ENCODE measurements at places on chromosomes 7 and 10.

DNA sequence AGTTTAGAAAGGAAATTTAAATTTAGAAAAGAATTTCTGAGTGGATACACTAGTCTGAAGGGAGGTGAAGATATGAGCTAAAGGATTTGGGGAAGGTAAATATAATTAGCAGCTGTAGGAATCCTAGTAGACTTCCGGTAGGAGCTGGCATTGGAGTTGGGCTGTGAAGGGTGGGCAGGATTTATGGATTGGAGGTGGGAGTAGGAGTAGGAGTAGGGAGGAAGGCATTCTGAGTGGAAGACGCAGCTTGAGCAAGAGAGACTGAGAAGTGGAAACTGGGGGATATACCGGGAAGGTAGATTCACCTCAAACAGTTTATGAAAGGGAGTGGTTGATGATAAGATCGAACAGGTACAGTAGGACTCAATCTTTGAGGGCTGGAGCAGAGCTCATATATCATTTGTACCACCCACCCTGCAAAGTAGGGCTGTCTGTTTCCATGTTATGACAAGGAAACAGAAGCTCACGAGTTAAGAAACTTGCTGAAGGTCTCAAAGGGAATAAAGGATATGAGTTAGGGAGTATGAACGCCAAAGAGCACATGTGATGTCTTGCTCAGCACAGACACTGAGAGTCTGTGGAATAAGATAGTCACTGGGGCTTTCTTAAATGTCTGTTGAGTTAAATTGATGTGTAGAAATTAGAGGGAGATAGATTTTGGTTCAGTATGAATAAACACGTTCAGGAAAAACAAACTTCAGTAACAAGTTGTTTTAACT lies 81.6 kb downstream of the RPS24 start:
- DNase-seq: no peak

DNA sequence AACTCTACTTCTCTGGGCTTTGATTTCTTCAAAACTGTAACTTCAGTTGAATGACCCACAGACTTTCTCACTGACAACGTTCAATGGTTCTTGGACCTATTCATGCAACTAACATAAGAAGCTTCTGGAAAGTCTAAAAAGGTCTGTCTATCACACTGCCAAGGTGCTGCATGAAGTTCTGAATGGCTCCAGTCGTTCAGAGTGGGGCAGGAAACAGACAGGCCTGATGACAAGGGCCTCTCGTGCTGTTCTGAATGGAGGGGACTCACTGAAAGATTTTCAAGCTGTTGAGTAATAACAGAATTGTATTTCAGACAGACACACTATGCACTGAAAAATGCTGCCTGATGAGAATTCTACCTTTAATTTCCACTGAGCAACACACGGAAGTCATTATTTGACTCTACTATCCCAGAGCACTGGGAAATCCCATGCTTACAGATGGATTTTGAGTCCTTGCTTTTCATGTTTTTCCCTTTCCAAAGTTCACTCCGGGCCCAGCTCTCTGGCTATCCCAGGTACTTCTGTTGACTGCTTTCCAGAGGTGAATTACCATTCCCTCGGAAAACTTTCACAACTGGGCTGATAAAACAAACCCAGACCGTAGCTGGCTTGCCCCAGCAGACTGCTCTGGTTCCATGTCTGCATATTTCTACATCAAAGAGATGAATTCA lies 204.9 kb upstream of the FRMD4A start:
- no peak for DNase-seq

DNA sequence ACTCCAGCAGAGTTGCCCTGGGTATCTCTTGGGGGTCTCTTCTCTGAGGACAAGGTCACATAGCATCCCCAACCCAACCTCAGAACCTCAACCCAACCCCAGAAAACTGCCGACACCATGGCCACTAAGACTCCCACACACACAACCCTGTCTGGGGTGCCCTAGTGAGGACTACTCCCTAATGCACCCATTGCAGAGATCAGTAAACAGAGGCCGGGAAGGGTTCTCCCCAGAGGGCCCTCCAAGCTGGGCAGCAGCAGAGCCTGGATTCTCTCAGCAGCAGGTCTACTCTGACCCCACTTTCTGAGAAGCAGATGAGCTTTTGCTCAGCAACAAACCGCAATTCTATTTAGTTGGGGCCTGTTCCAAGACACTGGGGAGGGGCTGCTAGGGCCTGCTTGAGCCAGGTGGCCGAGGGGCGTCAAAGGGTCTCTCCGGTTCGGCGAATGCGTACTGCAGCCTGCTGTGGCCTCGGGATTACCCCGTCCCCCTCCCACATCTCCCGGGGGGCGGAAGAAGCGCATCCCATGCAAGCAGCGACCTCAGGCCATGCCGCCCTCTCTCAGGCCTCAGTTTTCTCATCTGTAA lies 828 bp downstream of the OGDHL start:
- no peak for DNase-seq

GRCh38 chr10:89648074-89648473 lies 3.0 kb upstream of the PANK1 start:
- DNase-seq: no peak

GRCh38 chr7:66466081-66466600 lies 162.5 kb upstream of the KCTD7 start:
- DNase-seq: no peak

DNA sequence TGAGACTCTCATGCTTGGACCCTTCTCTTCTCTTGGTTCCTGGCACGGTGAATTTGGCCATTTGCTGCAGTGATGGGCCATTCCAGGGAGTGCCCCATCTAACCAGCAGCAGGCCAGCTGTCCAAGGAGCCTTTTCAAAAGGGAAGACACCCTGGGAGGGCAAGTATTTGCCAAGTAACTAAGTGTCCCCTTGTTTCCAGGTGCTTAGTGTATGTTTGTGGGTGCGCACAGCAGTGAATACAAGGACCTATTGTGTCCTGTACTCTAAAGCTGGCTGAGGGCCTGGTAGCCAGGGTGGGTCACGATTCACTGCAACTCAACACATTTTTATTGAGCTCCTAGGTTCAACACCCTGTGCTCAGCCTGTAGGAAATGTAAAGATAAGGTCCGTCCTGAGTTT lies 348.8 kb downstream of the RNLS start:
- no peak for DNase-seq

GRCh38 chr10:63414481-63415260 lies 51.1 kb downstream of the JMJD1C start:
- peak; percentile 49 for DNase-seq

- no peak for DNase-seq
These were observed 7.4 kb downstream of the TMEM248 start for GRCh38 chr7:66928388-66928787.

- DNase-seq: no peak
These were observed 8.1 kb downstream of the PGAM1 start for GRCh38 chr10:97434055-97434454.

DNA sequence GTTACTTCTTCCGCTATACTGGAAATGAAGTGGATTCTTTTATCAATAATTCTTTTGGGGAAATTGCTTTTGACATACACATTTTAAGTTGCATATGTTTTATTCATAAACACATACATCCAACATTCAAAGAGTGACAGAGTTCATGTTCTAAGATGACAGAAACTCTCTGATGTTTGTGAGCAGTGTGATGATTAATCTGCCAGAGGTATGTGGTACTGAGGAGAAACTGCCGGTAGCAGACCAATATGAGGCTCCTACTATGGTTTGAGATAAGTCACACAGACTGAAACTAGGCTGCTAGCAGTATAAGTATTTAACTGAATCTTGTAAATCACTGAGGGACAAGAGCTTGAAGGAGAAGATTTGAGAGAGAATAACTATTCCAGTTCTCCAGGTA lies 524.1 kb upstream of the SEMA3D start:
- no peak for DNase-seq

DNA sequence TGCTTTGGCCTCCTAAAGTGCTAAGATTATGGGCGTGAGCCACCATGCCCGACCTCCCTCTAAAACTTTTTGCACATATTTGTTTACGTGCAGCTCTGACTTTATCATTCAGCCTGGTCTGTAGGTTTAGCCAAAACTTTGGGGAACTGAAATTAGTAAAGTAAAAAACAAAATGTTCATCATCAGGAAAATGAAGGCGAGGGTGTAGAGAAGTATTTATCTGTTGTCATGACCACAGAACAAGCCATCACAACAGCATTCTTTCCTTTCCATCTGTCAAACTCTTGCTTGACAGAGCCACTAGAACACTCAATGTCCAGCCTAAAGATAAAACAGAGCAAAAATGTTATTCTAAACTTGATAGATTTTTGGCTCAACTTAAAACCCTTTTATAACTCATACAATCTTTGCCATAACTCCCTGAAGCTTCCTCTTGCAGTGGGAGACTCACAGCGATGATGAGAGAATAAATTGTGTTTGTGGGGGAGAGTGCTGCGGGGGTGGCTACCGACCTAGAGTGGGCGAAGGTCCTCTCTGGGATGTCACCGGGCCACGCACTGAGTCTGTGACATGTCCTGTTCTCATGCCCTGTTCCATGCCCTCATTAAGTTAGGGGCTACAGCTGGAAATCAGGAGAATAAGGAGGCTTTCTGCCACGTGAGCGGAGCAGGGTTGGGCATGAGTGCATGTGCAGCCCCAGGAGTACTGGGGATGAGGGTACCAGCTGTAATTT lies 58.6 kb upstream of the MKRN1 start:
- DNase-seq: no peak

DNA sequence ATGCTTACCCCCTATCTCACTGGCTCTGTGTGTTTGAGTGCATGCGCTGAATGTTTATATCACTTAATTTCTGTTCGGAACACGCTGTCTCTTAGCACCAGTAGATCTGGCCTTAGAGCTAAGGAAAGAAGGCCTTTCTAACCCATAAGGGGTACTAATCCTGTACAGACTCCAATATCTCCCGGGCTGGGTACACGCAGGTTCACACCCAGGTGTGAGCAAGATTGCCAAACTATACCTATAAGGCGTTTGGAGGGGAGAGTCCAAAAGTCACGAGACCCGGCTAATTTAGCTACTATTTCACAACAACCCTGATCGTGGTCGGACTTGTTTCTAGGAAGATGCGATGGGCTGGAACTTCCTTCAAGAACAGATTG lies 727 bp upstream of the PDSS1 start:
- no peak for DNase-seq

DNA sequence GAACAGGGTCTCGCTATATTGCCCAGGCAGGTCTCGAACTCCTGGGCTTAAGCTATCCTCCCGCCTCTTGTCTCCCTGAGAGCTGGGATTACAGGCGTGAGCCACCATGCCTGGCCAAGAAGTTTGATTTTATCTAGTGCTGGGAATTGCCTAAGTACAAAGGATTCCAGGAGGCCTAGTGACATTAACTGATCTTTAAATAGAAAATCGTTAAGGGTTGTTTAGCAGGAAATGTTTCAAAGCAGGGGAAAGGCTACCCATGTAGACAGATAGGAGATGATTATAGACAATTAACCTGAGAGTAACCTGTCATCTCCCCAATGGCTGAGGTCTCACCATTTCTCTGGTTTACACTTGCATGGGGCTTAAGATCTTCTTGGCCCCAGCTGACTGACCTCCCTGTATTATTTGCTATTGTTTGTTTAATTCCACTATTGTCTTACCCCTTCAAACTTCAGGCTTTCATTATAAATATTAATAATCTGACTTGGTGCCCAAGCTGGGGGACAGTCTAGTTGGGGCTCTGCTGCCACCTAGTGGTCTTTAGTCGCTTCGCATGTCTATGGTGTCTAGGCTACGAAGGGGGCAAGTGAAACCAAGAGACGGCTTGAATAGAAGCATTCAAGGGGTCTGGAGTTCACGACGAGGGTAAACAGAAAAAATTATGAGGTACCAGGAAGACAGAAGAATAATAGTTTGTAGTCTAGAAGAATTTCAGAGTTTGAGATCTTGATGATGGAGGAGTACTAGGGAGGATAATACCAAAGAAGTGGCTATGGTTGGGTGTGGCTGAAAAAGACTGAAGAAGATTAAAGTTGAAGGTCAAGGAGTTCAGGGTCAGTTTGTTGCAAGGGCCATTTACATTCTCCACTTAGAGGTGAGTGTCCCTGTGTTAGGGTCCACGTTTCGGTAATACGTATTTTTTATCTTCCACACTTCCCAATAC lies 40.4 kb upstream of the BPGM start:
- peak; percentile 66 for DNase-seq

- DNase-seq: no peak
These were observed 39.5 kb downstream of the TSPAN14 start for GRCh38 chr10:80493522-80494051.

- no peak for DNase-seq
These were observed 68.5 kb downstream of the RSU1 start for GRCh38 chr10:16748749-16749148.

- DNase-seq: no peak
These were observed 16.9 kb downstream of the SSC4D start for GRCh38 chr7:76392531-76393115.

DNA sequence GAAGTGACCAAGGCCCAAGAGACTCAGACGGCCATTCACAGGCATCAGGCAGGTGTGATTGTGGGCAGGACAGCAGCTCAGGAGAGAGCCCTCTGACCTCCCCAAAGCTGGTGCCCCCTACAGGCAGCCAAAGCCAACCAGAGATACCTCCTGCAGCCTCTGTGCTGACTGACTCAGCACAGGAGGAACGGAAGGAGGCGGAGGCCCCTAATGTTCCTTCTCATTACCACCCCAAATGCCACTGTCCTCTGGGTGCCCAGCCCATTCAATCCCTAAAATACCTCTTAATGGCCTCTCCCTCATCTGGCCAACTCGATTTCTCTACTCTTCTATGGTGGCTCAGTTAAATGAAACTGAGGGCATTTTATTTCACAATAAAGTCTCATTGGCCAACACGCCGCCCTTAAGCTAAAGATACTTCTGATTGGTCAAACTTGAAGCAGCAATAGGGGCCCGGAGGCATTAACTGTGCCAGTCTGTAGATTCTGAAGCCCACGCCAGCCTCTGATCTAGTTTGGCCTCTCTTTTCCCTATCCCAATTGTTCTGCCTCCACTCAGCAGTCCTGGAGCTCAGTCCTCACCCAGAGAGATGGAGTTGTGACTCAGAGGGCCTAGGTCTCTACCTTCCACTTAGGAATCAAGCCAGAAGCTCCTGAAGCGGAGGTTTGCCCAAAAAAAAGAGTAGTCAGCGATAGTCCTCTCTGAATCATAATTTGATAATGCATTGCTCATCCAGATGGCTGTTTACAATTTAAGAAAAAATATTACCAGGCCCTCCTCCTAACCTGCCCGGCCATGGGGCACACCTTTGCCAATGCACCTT lies 1.2 kb downstream of the CYREN start:
- DNase-seq: peak; percentile 54

DNA sequence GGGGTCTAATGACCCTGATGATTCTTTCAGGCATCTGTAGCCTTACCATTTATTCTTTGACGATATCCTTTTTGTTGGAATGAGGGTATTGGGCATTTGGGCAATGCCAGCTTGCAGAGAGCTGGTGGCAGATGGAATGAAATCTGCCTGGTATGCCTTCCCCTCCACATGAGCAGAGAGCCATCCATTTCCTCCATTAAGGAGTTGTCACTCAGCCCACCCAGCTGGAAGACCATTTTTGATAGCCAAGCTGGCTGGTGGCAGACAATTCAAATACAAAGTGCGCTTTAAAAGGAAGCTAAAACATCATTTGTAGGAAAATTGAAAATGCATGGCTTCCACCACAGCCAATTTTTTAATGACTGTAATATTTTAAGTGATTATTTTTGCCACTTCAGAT lies 240.1 kb upstream of the SLC26A5 start:
- DNase-seq: no peak

GRCh38 chr7:13055732-13056368 lies 368.4 kb downstream of the ARL4A start:
- no peak for DNase-seq

Measured in EL (cell line).